Neural crest cell (in vitro differentiated cells): ENCODE measurements at places on chromosomes 4 and X.

- no peak for DNase-seq
These were observed 94.9 kb downstream of the LARP1B start for GRCh38 chr4:128155874-128156456.

- DNase-seq = no peak
These were observed 15.4 kb upstream of the FAM9C start for GRCh38 chrX:13059637-13060499.

- DNase-seq = no peak
These were observed 211.9 kb upstream of the EOLA2 start for GRCh38 chrX:150150076-150150779.

DNA sequence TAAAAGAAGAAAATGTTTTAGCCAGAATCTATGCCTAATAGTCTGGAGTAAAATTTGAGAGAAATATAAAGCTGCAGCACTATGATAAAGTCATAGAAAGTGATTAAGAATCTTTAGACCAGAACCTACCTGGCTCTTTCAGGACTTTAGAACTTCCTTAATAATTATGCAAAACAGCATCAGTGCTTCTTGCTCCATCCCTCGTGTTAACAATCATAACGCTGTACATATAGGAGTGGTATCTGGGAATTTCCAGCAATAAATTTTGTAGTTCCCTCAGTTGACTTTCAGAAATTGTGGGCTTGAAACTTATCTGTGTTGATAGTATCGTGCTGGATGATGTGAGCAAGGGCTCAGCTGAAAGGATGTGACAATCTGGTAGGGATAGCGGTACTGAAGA, 102.1 kb upstream of the RASGEF1B start:
- no peak for DNase-seq

DNA sequence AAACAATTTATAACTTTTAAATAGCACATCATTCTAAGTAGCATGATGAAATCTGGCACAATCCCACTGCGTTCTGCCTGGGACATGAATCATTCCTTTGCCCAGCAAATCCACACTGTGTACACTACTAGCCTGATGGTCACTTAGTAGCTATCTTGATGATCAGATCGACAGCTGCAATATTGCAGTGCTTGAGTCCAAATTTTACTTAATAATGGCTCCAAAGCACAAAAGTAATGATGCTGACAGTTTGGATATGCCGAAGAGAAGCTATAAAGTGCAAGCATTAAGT, 86.6 kb upstream of the NPNT start:
- no peak for DNase-seq

- no peak for DNase-seq
These were observed 38.2 kb downstream of the NLGN3 start for GRCh38 chrX:71182871-71183270.

DNA sequence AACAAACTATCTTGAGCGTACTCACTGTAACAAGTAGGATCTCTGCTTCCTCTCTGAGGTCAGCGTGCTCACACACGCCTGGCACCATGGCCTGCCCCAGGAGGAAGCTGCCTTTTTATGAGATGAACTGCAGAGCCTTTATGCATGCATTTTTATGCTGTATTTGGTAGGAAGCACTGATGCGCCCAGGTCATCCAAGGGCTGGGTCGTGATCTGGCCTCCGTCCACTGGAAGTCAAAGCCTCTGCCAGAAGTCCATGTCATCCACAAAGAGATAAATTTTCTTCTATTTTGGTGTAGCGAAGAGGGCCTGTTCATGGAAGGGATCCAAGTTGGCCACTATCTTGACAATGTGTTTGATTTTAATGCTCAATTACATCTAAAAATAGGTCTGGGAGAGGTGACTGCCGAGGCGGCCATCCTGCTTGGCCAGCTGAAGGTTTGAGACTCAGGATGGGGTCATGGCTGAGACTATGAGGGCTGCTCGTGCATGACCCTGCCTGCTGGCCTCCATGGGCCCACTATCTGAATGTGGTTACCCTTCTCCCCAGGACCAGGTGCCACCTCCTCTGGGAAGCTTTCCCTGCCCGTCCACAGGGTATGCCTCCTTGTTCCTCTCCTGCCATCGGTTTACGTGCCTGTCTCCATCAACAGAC, 50.3 kb downstream of the HTRA3 start:
- DNase-seq = no peak

- DNase-seq = no peak
These were observed 80.0 kb downstream of the GLRA3 start for GRCh38 chr4:174749091-174749490.

- no peak for DNase-seq
These were observed 11.4 kb downstream of the FHIP1A start for GRCh38 chr4:151420250-151420807.

DNA sequence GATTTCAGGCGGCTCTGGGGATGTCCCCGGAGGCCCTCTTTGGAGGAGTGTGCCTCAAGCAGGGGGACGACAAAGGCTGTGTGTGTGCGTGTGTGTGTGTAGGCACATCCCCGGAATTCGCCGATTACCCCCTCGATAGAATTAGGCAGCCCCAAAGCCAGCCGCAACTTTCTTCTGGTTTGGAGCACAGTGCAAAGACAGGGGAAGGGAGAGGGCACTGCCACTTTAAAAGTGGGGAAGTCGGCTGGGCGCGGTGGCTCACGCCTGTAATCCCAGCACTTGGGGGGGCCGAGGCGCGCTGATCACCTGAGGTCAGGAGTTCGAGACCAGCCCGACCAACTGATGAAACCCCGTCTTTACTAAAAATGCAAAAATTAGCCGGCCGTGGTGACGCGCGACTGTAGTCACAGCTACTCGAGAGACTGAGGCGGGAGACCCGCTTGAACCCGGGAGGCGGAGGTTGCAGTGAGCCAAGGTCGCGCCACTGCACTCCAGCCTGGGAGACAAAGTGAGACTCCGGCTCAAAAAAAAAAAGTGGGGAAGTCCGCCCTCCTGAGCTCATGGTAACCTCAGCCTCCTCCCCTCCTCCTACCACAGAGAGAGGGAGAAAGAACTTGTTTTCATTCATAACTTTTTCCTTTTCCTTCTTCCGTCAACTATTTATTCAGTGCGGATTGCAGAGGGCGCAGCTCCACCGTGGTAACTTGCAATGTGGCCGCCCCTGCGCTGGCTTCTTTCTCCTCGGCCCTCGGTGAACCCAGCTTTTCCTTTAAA, 2.4 kb downstream of the SPRY1 start:
- peak; percentile 47 for DNase-seq

DNA sequence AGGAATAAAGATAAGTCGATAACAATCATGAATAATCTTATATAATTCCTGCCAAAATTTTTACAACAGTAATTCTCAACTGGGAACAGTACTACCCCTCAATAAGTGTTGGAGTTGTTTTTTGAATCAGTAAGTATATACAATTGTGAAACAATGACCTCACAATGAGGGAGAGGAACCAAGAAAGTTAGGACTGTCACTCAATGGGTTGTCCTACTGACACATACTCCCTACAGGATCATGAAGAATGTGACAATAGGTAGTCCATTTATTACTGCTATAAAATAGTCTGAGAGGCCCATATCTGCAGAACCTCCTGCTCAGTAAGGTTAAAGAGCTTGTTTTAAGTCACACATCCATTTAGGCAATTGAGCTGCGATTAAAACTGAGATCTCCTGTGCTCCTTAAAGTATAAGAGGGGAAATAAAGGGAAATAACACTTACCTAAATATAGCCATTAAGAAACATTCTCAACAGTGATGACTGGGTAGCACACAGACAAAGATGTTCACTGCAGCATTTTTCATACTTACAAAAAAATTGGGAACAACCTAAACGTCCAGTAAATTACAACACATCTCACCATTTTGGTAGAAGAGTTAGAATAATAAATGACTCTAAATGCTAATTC, 26.2 kb downstream of the FBXW7 start:
- DNase-seq = no peak

GRCh38 chrX:69466546-69466945, 37.6 kb upstream of the NALF2 start:
- no peak for DNase-seq

DNA sequence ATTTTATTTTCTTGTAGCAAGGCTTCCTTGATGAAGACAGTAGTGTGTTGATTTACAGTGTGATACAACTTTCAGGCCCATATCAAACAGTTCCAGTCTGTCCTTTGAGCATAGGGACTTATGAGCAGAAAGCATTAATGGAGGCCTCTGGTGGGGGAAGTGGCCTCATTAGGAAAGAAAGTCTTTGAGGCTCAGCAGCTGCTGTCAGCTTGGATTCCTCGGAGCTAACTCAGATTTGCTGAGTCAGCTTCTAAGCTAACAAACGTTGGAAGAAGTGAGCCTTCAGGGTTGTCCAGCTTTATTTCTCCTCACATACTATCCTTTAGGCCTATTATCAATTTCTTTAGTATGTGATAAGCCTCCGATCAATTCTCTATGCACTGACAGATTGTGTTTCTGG, 15.8 kb upstream of the SFRP2 start:
- DNase-seq = no peak

- DNase-seq = no peak
These were observed 21.1 kb downstream of the PIGG start for GRCh38 chr4:519885-520682.

DNA sequence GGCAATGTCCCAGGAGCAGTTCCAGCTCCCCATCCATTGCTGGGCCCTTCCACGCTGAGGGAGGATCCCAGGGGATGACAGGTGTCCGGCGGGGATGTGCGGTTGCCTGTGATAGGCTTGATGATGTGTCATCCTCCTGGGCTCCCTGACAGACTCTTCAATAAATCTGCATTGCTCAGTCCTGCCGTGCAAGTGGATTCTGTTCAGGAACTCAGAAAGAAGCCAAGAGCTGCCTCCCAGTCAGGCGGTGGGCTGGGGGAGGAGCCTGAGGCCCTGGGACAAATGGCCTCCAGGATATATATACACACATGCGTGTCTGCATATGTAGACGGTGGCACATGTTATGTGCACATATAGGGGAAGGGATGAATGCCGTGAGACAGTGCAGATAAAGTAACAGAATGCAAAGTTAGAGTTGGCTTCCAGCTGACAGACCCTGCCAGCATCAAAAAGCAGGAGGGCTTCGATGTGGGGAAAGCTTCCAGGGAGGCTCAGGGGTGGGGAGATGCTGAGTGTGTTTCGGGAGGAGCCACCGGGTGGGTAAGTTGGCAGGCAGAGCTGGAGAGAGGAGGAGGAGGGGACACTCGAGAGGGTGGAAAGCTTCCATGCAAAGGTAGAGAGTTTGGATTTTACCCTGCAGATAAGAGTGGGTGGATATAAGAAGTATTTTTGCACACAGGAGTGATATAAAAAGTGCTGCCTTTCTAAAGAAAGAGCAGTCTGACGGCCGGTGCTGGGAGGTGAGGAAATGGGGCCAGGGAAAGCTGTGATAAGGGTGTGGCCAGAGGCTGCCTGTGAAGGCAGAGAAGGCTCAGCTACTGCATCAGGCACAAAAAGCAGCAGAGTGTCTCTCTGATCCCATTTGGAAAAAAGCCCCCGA, 28.5 kb upstream of the CRMP1 start:
- DNase-seq = no peak

DNA sequence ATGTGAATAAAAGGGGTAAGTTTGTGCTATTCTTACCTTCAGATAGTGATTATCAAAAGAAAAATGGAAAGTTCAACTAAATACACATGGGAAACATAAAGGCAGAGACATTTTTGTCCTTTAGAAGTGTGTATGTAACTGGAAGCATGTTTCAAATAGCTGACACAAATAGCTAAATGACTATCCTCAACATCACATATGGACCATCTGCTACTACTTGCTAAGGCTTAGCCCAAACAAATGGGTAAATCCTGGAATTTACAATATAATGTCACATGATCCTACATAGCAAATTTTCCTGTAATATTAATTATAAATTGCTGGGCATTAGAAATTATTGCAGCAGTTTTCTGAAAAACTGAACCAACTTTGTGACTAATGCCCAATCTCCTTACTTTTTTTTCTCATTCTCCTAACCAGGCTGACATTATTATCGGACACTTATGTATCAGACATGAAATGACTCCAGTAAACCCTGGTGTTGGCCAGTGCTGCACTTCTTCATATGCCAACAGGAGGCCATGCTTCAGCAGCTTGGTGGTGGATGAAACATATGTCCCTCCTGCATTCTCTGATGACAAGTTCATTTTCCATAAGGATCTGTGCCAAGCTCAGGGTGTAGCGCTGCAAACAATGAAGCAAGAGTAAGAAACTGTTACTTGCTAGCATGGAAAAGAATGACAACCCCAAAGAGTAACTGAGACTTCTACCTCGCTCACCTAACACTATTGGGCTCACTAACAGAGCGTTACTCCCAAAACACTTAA, 16.1 kb downstream of the AFP start:
- no peak for DNase-seq

GRCh38 chrX:22559506-22559905, 286.8 kb downstream of the CBLL2 start:
- no peak for DNase-seq
